ENCODE measurements at places on chromosomes 1 and 21.

DNA sequence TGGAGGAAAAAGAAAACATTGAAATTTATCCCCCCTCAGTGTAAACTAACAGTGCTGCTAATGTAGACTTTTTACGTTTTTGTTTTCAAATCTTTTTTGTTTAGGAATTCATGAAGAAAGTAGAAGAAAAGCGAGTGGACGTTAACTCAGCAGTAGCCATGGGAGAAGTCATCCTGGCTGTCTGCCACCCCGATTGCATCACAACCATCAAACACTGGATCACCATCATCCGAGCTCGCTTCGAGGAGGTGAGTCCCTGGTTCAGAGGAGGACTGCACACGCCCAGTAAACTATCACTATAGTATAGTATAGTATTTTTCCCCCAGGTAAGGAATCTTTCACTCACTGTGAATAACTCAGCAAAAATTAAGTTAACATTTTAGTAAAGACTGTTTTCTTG lies 37.8 kb upstream of the BMP8A start:
- no peak for DNase-seq

DNA sequence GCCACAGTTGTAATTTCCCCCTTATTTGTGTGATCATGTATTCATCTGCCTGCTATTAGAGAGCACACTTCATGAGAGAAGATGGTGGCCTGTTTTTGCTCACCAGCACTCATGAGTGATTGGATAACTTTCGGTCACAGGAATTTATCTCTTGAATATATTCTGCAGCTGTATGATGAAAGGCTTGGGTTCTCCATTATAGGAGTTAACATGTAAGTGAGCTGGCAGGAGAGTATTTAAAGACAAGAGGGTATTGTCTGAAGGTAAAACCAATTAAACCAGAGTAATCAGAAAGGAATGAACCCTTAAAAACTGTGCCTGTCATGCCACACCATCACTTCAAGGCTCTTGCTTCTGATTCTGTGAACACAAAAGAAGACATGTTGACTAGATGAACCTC lies 574.9 kb upstream of the CAMK1G start:
- DNase-seq: no peak

- no peak for DNase-seq
Observed at GRCh38 chr1:99532276-99532580, 113.7 kb upstream of the PALMD start.

- DNase-seq: no peak
Observed at GRCh38 chr21:44822484-44823178, 4.8 kb upstream of the SUMO3 start.

- DNase-seq: no peak
Observed at GRCh38 chr1:21823980-21824702, 12.1 kb downstream of the LDLRAD2 start.

DNA sequence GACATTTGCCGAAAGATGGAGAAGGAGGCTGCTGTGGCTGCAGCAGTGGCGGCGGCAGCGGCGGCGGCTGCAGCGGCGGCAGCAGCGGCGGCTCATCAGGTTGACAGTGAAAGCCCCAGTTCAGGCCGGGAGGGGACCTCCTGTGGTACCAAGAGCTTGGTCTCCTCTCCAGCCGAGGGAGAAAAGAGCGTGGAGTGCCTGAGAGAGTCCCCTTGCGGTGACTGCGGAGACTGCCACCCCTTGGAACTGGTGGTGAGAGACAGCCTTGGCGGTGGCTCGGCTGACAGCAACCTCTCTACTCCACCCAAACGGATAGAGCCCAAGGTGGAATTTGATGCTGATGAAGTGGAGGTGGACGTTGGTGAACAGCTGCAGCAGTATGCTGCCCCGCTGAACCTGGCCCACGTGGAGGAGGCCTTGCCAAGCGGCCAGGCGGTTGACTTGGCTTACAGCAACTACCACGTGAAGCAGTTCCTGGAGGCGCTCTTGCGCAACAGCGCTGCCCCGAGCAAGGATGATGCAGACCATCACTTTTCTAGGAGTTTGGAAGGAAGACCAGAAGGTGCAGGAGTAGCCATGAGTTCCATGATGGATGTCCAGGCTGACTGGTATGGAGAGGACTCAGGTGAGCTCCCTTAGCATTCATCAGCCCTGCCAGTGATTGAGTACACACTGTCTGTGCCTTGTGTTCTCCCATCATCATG lies 6.3 kb downstream of the ZBTB8B start:
- DNase-seq: no peak

GRCh38 chr1:19317126-19317910 lies 5.2 kb downstream of the SLC66A1 start:
- no peak for DNase-seq

- no peak for DNase-seq
Observed at GRCh38 chr21:31924548-31924947, 51.7 kb downstream of the HUNK start.

DNA sequence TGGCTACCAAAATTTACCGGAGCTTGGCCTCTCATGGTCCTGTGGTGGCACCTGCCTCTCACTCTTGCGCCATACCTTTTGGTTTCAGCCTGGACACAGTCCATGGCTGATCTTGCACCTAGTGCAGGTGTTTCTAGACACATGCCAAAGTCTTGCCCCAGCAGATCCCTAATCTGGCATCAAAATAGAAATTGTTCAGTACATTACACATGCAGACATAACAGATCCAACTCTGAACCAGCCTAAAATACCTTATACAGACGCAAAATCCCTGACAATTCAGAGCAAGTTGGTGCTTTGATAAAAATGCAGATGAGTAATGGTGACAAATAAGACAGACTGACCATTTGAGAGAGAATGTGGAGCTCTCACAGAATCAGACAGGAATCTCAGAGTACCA lies 44.1 kb downstream of the NGF start:
- no peak for DNase-seq

- DNase-seq: no peak
Observed at GRCh38 chr1:9245661-9246060, 11.1 kb downstream of the H6PD start.

GRCh38 chr21:41879190-41879998 lies at the start of gene PRDM15:
Gene PRDM15 (minus strand): TSS chr21:41879344. CDS start chr21:41860363, 18,981 bp downstream.
- DNase-seq: peak; percentile 83

- DNase-seq: no peak
Observed at GRCh38 chr1:212691561-212692071, 8.0 kb downstream of the BATF3 start.

DNA sequence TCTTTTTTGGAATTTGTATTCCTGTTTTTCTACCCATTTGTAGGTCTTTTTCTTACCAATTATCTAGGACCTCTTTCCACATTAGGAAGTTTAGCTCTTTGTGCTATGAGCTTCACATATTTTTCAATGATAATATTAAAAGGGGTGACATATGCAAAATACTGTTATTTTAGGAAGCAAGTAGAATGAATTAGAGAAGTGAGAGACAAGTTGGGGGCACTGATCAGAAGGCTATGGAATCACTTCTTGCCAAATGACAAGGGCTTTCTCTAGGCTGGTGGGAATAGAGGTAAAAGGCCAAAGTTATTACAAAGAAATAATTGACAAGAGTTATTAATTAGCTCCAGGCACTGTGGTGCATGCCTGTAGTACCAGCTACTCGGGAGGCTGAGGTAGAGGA lies 4.3 kb upstream of the BCAR3 start:
- DNase-seq: no peak

GRCh38 chr1:9309080-9309479 lies 16.4 kb downstream of the SPSB1 start:
- DNase-seq: no peak

DNA sequence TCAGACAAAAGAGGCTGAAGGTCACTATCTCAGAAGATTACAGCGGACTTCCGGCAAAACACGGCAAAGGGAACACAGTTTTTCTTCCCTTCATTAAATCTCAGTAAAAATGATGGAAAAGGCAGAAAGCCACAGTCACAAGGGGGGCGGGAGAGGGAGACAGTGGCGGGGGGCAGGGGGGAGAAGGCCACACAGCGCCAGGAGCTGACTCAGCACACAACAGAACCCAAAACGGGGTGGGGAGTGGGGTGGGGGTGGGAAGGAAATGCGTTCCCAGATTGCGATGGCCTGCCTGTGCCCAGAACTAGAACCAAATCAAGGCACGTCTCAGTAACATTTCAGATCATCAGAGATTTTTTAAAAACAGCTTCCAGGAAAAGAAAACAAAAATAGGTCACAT lies 13.4 kb downstream of the CFAP74 start:
- no peak for DNase-seq

GRCh38 chr1:185338719-185339622 lies 21.9 kb upstream of the IVNS1ABP start:
- DNase-seq: no peak

GRCh38 chr1:228149406-228150119 lies at the start of gene GJC2:
Gene GJC2 (plus strand): TSS chr1:228149930. CDS start chr1:228157759, 7,829 bp downstream.
- peak; percentile 95 for DNase-seq

DNA sequence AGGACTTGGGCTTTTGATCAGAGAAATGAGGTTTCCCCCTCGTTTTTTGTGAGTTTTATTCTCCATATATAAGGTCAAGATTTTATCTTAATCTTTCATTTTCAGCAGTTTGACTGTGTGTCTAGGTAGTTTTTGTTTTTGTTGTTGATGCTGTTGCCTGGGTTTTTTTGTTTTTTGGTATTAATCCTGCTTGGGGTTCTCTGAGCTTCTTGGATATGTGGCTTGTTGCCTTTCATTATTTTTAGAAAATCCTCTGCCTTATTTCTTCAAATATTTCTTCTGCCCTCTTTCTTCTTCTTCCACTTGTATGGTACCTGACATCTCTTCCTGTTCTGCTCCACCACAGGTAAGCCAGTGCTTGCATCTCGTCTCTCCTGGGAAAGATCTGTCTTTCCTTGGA lies 25.0 kb downstream of the EFCAB7 start:
- no peak for DNase-seq

- no peak for DNase-seq
Observed at GRCh38 chr1:109898842-109899241, 11.8 kb upstream of the CSF1 start.

DNA sequence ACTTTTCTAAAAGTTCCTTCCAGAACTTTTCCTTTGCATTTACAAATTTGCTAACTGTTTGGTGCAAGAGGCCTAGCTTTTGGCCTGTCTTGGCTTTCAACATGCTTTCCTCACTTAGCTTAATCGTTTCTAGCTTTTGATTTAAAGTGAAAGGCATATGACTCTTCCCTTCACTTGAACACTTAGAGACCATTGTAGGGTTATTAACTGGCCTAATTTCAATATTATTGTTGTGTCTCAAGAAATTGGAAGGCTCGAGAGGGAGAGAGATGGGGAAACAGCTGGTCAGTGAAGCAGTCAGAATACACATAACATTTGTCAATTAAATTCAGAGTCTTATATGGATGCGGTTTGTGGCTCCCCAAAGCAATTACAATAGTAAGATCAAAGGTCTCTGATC lies 63.0 kb upstream of the MPC2 start:
- no peak for DNase-seq

GRCh38 chr1:154859786-154860155 lies 10.3 kb downstream of the KCNN3 start:
- DNase-seq: no peak

DNA sequence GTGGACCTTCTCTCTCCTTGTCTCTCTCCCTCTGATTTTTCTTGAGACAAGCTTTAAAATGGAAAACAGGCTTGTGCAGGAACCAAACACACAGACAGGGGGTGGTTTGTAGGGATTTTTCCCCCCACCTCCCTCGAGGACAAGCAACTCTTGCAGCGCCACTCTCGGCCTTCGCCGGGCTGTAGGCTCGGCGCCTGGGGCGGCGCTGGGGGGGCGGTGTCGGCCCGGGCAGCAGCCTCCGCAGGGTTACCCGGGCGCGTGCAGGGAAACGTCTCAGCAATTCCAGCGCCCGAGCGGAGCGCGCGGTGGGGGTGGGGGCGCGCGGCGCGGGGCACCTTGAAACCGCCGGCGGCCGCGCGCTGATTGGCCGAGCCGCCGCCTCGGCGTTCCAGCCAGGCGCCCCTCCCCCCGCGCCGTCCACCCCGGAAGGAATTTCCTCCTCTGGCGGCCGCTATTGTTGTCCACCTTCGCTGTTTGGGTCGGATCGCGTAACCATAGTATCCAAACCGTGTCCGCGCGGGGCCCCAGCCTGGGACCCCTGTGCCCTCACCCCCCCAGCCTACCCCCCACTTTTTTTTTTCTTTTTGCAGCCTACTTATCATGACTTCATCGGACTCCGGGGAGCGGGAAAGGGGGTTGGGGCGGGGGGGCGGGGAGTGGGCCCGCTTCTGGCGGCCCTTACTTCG lies 59.8 kb upstream of the ACOT11 start:
- DNase-seq: peak; percentile 85

DNA sequence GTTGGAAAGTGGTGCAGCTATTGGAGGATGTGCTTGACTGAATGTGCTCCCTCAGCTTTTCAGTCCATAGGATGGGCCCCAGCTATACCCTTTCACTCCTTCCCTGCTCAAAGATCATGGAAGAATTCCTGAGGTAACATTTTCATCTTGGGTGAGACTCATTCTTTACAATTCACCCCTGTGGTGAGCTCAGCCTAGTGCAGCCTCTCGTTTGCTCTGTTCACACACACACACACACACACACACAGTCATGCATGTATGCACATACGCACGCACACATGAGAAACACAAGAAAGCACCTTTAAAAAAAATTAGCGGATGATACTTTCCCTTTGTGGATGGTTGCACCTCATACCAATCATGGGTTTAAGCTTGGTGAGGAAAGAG lies 25.8 kb downstream of the CCN1 start:
- no peak for DNase-seq

DNA sequence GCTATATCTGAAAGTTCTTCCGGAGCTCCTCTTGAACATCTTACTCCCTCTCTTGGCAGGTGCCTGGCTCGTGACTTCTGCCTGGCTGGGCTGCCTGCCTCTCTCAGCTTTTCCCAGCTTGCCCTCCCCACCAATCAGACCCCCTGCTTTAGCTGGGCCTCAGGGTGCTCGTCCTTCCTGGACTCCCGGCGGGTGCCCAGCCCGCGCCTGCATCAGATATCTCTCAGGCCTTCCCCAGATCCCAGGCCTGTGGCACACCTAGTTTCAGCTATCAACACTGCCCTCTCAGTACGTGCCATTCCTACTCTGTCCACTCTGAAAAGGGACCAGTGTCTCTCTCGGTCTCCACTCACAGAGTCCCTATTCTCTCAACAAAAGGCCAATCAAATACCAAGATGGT lies 96.5 kb upstream of the CLDN14 start:
- no peak for DNase-seq

DNA sequence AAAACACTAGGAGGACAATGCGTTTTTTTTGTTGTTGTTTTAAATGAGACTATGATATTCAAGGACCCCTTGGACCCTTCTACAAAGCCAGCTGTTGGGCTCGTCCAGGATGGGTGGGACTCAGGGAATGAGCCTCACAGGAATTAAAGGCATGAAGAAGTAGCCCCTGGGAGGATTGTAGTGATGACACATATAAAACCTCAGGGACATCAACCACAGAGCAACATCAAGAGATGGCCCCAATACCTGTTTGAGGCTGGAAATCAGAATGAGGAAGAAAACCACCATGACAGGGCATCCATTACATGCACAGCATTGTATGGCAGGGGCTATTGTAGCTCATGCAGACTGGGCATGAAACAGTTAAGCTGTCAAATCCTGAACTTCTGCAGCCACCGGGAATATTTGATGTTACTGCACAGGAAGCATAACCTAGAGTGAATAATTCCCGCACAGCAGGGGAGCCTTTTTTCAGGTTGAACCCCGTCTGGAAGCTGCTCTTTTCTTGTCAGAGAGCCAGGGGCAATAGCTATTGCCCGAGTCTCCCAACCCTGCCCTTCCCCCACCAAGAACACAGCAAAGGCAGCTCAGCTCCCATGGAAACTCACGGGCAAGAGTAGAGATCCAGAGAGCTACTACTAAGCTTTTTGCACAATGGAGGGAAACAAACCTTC lies 140.2 kb upstream of the FGGY start:
- DNase-seq: no peak

Measured in posterior cingulate gyrus (tissue), 11 donors.